ENCODE measurements at places on chromosomes 6 and 20.

- no peak for DNase-seq
Observed at GRCh38 chr20:53774461-53775203, 181.0 kb upstream of the ZNF217 start.

DNA sequence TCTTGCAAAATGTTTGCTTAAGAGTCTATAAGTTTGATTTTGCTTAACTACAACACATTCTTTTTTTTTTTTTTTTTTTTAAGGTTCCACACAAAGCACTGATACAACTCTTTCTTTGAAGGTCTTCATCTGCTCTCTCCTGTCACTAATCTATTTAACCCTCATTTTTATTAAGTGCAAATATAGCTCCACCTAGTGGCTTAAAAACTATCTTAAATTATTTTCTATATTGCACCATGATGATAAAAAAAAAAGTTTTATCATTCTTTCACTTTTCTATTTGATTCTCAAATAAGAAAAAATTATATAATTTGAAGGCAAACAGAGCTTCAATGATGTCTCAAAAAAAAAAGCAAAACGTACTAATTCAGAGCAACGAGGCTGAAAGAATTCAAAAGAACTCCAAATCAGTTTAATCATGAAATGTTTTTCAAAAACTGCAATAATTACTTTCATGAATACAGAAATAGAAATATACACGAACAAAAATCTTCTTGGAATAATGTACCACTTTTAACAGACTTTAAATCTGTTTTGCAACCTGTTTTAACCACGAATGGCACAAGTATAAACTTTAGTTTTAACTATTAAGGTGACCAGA lies 12.8 kb downstream of the ESF1 start:
- no peak for DNase-seq

DNA sequence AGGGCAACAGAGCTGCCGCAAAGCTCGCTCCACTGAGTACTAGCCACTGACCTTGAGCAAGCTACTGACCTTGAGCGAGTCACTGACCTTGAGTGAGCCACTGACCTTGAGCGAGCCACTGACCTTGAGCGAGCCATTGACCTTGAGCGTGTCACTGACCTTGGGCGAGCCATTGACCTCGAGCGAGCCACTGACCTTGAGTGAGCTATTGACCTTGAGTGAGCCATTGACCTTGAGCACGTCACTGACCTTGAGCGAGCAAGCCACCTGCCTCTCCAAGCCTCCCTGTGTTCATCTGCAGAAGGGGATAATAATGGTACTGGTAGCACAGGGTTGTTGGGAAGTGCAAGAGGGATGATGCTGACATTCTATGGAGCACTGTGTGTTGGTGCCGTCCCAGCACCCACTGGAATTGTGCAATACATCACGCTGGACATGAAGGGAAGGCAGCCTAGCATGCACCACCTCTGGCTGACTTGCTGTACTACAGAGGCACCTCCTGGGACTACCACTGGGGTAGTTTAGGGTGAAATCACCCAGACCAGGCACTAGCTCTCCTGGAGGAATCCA lies 60.2 kb downstream of the CTCFL start:
- no peak for DNase-seq

DNA sequence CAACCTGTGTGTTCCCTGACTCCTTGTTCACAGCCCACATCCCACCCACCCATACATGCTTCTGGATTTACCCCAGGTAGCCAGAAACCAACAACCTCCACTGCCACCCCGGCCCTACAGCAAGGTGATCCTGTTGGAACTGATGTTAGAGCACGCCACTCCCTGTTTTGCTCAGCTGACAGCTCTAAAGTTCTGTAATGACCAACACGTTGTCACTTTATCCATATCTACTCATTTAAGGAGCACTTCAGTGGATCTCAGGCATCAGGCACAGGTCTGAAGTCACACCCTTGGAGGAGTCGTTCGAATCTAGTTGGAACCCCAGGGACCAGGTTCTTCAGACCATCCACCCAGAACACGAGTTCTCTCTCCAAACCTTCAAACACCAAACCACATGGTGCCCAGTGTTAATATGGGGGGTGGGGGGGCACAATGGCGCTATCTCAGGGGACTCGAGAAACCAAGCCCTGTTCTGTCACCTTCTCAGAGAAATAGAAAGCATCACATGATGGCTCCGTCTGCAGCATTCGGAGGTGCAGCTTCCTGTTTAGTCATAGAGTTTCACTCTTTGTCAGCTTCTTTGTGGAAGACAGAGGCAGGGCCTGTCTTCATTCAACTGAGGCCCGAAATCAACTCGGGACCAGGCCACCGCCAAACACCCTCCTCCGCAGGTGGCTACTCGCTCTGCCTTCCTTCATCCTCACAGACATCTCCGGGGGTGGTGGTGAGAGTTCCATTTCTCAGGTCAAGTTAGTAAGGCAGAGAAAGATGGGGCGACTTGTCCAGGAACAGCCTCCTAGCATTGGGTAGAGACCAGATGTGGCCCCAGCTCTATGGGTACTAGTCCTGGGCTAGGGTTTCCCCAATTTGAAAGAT lies 142.2 kb downstream of the NFATC2 start:
- no peak for DNase-seq

- no peak for DNase-seq
Observed at GRCh38 chr6:134296762-134297161, 21.1 kb downstream of the SGK1 start.

DNA sequence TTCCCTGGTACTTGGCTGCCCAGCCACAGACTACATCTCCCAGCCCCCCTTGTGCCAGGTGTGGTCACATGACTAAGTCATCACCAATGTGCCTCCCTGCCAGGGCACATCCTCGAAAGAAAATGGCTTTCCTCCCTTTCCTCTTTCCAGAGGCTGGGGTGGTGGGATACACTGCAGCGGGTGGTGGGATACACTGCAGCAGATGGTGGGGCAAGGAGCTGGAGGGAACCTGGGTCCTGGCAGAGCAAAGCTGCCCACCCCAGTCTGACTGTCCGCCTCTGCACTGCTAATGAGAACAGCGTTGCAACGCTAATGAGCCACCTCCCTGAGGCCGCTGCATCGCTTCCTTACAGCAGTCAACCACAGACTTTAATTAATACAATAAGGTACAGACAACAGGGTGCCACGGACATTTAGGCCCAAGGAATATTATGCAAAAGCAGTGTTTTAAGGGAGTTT lies 125.3 kb downstream of the PREX1 start:
- DNase-seq: no peak

DNA sequence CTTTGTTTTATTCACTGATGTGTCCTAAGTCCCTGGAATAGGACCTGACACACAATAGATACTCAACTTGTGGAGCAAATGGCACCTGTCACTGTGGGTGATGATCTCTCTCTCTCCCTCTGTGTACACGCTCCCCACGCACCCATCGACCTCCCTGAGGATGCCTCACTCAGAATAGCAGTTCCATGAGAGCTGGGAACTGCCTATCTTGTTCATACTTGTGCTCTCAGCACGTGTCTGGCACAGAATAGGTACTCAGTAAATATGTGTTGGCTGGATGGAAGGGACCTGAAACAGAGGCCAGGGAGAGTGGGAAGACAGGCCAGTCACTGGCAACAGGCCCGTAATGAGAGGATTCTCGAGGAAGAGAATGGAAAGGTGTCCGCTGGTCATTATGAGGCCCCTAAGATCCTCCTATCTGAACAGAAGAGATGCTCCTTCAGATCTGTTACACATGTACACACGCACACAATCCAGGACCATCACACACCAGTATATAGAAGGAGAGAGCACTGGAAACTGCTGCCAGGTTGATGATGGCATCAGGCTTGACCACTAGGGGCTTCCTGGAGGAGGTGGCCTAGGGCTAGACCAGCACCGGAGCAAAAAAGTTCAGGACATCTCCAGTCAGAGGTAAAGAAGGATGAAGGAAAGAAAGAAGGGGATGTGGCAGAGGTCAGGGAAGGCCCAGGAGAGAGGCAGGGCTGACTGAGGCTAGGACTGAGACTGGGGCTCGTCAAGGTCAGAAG lies 30.9 kb downstream of the VEGFA start:
- DNase-seq: no peak

- DNase-seq: no peak
Observed at GRCh38 chr20:10665791-10666190, 8.0 kb downstream of the JAG1 start.

GRCh38 chr6:116933485-116933884 lies 56.4 kb downstream of the RFX6 start:
- DNase-seq: no peak

GRCh38 chr6:108673153-108673552 lies 112.4 kb downstream of the FOXO3 start:
- DNase-seq: no peak

DNA sequence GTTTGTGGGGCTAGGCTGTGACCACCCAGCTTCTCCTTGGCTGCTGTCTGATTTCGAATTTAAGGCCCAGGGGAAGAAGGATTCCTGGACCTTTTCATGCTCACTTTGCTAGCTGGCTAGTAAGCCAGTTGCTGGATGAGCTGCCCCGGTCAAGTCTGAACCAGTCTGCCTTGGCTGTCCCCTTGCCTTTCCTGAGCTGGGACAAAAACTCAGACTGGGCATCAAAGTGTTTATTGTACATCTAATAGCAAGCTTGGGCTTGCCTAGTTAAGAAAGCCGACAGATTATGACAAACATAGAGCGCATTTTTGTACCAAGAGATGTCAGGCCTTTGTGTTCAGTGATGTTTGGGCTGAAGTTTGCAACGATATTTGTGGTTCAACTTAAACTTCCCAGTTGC lies 750 bp upstream of the PAK5 start:
- DNase-seq: no peak

GRCh38 chr6:6810727-6811126 lies 222.2 kb downstream of the LY86 start:
- DNase-seq: no peak

- no peak for DNase-seq
Observed at GRCh38 chr20:6045566-6045965, 8.3 kb downstream of the LRRN4 start.

GRCh38 chr20:58711266-58712051 lies 18.9 kb downstream of the NPEPL1 start:
- no peak for DNase-seq

GRCh38 chr6:137811121-137811915 lies 55.7 kb upstream of the TNFAIP3 start:
- DNase-seq: no peak

DNA sequence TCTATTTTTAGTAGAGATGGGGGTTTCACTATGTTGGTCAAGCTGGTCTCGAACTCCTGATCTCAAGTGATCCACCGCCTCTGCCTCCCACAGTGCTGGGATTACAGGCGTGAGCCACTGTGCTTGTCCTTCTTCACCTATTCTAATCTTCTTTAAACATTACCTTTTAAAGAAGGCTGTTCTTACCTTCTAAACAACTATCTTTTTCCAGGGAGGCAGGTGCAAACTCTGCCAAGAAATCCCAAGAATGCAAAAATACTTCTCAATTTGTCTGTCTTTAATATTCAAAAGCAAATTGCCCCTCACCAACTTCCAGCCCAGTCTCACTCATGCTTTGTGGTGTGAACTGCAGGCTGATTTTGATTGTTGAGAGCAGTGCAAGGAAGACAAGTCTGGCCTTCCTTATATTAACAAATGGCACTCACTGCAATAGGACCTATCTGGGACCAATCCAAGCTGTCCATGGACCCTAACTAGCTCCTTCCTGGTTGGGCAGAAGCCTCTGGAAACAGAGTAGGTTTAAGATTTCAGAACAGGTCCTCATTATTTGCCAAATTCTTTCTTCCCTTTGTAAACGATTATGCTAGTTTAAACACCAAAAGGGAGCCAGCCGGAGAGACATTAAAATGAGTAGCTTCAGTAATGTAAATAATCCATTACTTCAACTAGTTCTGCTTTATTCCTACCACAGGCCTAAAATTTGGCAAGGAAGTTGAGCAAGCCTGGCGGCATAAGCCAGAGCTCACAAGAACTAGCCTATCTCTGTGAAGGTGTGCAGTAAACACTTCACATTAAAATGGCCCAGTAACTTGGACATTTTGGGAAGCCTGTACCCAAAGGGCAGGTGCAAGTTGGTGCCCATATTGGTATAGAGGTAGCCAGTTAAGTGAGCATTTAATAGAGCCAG lies 1.6 kb downstream of the SCAND1 start:
- DNase-seq: no peak

- no peak for DNase-seq
Observed at GRCh38 chr6:26593278-26594130, 3.2 kb upstream of the ABT1 start.

DNA sequence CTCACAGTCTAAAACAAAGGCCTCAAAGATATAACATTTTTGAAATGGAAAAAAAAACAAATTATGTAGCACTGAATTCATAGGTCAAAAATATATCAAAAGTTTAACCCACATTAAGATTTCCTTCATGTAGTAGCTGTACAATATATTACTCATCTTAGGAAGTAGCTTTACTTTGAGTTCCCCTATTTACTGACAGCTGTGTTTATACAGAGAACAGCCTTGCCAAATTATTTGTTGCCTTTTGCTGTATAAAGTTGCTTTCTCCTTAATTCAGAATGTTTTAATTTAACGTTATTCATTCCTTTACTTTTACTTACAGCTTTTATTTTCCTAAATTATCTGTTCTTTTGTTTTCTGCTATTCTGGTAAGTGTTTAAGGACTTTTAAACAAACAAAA lies 181.0 kb downstream of the COL12A1 start:
- no peak for DNase-seq

DNA sequence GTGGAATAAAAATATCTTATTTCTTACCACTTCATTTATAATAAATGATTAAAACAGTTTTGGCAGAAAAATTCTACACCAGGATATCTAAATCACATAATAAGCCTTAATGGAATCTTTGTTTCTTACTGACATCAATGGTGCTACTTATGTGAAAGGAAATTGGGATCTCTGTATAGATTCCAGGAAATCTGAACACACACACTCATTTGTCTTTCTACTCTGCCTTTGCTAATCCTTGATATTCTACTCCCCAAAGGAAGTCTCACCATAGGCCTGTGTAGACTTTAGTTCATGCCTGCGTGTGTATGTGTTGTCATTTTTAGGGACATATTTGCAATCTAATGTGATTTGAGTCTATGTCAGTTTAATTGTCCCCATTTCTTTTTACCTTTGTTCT lies 7.9 kb downstream of the ADGRB3 start:
- no peak for DNase-seq

- DNase-seq: no peak
Observed at GRCh38 chr6:36682328-36683144, 4.0 kb downstream of the CDKN1A start.

DNA sequence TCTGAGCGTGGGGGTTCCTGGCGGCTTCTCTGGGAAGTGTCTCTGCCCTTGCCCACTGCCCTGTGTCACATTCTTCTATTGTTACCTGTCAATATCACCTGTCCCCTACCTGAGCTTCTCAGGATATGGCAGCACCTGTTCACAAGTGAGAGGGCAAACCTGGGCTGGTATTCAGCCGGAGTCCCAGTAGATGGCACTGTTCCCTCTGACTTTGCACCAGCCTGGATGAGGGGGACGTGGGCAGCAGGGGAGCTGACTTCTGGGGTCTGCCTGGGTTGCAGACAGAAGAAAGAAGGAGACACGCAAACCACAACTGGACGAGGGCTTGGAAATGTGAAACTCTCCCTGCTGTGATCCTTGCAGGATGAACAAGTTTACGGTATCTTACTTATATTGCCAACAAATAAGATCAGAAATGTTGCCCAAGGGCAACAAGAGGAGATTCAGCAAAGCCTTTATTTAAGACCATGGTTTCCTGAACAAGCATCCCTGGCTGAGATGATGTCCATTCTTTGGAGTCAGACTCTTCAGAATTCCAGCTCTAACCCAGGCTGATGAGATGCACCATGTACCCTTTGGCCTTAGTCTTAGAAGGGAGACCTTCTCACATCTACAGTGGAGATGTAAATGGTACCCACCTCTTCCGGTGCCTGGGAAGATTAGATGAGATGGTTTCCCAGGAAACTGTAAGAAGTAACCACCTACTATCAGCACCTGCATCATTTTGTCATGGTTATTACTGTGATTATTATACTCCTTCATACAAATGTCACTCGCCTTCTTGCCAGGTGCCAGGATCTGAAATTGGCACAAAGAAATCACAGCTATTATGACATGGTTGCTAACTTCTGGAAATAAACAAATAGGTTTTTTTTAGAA lies 400.0 kb upstream of the CDH4 start:
- DNase-seq: peak; percentile 17

Data from NCI-H1092 (cell line).